ENCODE measurements at places on chromosomes 3 and 15. TPM values are rescaled to one million over a fixed set of nuclear protein-coding genes. Genes with fewer than 3 reads are reported as not detected.

Gene TLR9
- total RNA-seq: 0.06 TPM

Gene ARRDC4
- 0.81 TPM for total RNA-seq

Gene CPLX3
- not detected for total RNA-seq

Gene SRGAP3
- total RNA-seq: under 0.01 TPM

Gene NKIRAS1
- 8.1 TPM for total RNA-seq

Gene SLC24A5
- total RNA-seq: not detected

Gene GMNC
- under 0.01 TPM for total RNA-seq

Gene DLL4
- total RNA-seq: 116 TPM

Gene ITGB5
- 147 TPM for total RNA-seq

Gene GATA2
- 12.6 TPM for total RNA-seq

Gene SERPINI1
- 1.4 TPM for total RNA-seq

Gene IL5RA
- total RNA-seq: not detected

Gene CD200
- total RNA-seq: 1.3 TPM

Gene CCR9
- not detected for total RNA-seq

Gene ABHD14A
- total RNA-seq: 4.3 TPM

Gene CMTM7
- 29.6 TPM for total RNA-seq

Gene ANKRD63
- total RNA-seq: not detected

Gene FOXB1
- not detected for total RNA-seq

Gene KIF23
- total RNA-seq: 31.5 TPM

Gene GOLGA8N
- 2.6 TPM for total RNA-seq
